ENCODE measurements at places on chromosomes 6 and 20. TPM values are rescaled to one million over a fixed set of nuclear protein-coding genes. Genes with fewer than 3 reads are reported as not detected.

The ZBTB9 gene
- total RNA-seq = 3.5 TPM

The ELOVL4 gene
- 0.73 TPM for total RNA-seq

The FKBP1C gene
- total RNA-seq = 0.73 TPM

The TFAP2B gene
- total RNA-seq = not detected

The OR2H2 gene
- total RNA-seq = under 0.01 TPM

The PROKR2 gene
- total RNA-seq = not detected

The KCNG1 gene
- total RNA-seq = 2.3 TPM

The NOX3 gene
- not detected for total RNA-seq

The ARMC2 gene
- 2.4 TPM for total RNA-seq

All from mononuclear cell (primary cell).